ENCODE measurements at places on chromosomes 12 and 14.
A peak's percentile ranks its signal among the peaks of the same experiment; 100 is the strongest.

DNA sequence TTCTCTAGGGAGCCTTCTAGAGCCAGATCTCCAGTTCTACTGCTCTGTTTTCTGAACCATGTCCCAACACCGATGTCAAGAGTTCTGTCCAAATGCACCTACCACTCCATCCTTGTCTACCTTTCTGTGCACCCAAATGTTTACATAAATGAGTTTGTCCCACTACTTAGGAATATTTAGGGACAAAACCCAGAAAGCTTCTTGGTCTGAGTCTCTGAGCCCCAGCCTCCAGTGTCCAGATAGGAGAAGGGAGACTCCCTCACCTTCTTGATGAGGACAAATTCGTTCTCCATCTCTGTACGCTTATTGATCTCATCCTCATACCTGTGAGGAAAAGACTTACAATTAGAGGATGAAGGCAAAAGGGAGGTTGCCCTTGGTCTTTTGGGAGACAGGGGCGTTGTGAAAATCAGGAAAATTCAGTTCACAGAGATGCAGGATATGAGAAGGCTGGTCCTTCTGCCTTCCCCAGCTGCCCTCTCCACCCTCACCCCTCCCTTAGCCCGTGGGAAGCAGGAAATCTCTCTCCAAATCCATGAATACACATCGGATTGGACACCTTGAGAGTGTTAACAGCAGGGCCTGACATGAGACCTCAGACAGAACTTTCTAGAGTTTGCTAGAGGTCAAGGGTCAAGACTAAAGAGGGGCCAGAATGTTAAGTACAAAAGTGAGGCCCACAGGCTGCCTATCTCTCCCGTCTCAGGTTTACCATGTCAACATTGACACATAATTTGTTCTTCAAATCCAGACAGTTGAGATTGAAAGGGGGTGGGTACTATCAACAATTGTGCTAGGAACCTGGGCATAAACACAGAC is 3.8 kb downstream of the KRT8 start:
- no peak for DNase-seq

DNA sequence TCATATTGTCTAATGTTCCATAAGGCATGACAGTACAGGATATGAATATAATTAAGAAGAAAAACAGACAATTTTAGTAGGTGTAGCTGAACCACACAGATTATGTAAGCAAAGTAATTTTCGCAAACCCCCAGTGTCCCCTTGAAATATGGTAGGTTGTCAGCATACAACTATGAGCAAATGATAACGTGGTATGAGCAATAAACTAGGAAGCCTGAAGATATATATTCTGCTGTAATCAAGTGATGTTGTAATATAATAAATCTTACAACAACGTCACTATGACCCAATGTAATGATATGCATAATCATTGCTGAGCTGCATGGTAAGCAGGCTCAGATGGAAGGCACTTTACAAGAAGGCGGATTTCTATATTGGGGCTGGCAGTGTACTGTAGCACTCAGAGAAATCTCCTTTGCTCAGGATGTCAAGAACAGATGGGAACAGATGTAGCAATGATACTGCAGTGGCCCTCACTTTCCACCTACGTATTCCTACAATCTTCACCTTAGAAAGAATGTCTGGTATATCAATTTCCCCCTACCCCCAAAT is 47.8 kb upstream of the MYF6 start:
- DNase-seq: no peak

DNA sequence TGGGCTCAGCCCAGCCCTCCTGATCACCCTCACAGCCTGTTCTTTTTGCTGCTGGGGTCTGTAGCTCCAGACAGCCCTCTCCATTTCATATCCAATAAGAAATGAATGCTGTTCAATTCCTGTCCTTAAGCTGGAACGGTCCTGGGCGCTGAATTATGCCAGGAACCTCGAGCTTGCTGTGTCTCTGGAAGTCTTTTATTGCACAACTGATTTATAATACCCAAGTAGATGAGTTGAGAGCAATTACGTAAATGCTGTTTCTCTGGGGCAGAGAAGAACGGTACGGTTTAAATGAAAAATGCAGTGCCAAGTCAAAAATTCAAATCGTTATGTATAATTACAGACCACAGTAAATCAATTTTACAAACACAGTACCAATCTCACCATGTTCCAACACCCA is 161.0 kb downstream of the SAMD4A start:
- no peak for DNase-seq

- no peak for DNase-seq
Observed at GRCh38 chr14:33042591-33042990, 103.9 kb downstream of the NPAS3 start.

DNA sequence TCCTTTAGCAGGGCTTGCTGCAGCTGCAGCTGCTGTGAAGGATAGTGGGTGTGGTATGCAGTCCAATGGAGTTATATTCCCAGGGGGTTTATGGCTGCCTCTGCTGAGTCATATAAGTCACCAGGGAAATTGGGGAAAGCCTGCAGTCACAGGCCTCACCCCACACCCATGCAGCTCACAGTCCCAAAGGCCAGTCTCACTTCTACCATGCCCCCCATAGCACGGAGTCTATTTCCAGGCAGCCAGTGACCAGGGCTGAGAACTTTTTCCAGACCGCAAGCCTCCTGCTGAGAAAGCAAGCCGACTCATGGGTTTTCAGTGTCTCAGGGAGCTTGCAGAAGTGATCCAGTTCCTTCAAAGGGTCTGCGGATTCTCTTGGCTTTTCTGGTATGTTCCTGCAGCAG is 322.4 kb upstream of the CLEC14A start:
- no peak for DNase-seq

- DNase-seq: no peak
Observed at GRCh38 chr12:101001669-101002068, 207.1 kb downstream of the ANO4 start.

- DNase-seq: no peak
Observed at GRCh38 chr14:38108681-38109080, 99.0 kb upstream of the SSTR1 start.

DNA sequence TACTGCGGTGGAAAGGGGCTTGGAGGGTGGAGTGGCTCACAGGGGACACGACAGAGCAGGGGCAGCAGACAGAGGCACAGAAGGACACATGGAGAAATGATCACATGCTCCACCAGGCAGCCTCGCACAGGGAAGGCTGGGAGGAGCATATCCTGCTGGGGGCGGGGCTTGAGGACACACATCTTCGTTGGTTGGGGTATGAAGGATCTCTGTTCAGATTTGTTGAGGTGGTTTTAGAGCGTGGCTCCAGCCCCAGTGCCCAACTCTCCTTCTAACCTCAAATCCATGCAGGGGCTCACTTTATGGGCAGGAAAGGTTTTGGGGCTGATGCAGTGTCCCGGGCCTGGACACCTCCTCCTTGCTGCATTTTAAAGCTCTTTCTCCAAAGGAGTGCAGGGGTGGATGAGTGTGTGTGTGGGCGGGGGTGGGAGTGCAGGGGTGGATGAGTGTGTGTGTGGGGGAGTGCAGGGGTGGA is 733 bp upstream of the P3H3 start:
- DNase-seq: no peak

- no peak for DNase-seq
Observed at GRCh38 chr12:127271776-127272175, 995.2 kb upstream of the TMEM132C start.

- DNase-seq: no peak
Observed at GRCh38 chr12:112112409-112113133, 4.0 kb upstream of the NAA25 start.

- DNase-seq: no peak
Observed at GRCh38 chr12:80056232-80056631, 43.1 kb upstream of the OTOGL start.

DNA sequence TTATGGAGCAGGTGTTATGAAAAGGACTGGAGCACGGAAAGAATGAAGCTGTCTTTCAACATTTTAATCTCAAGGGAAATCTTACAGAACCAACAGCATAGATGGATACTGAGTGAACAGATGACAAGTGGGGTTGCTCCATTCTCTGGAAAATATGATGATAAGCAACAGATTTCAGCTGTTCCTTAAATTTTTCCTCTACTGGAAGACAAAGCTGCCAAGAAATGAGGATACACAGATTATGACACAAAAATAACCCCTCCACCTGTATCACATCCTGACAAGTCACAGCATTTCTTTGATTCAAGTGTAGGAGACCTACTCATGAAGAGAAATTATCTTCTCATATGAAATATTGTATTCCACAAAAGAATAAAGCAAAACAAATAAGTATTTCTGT is 13.0 kb upstream of the TMTC2 start:
- no peak for DNase-seq

DNA sequence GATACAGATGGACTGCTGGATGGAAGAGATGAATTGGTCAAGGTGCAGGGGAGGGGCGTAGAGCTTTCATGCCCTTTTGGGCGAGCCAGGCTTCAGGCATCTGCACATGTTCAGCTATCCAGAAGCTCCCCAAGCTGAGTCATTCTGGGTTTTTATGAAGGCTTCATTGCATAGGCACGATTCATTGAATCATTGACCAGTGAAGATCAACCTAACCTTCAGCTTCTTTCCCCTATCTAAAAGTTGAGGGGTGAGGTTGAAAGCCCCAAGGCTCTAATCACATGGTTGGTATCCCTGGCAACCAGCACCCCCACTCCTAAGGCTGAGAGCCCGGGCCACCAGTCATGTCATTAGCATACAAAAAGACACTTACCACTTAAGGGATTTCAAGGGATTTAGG is 36.3 kb downstream of the RPS29 start:
- DNase-seq: no peak

GRCh38 chr14:33908540-33909223 is 42.2 kb downstream of the EGLN3 start:
- DNase-seq: peak; percentile 23

GRCh38 chr14:71049435-71050133 is 142.3 kb downstream of the PCNX1 start:
- DNase-seq: no peak

DNA sequence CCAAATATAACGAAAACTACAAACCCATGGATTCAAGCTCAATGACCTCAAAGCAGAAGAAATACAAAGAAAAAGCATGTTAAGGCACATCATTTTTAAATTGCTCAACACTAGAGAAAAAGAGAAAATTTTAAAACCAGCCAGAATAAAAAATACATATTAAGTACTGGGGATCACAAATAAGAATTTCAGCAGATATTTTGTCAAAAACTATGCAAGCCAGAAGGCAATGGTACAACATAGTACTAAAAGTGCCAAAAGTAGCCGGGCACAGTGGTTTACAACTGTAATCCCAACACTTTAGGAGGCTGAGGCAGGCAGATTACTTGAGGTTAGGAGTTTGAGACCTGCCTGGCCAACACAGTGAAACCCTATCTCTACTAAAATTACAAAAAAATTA is 10.2 kb downstream of the SGPP1 start:
- DNase-seq: peak; percentile 63

DNA sequence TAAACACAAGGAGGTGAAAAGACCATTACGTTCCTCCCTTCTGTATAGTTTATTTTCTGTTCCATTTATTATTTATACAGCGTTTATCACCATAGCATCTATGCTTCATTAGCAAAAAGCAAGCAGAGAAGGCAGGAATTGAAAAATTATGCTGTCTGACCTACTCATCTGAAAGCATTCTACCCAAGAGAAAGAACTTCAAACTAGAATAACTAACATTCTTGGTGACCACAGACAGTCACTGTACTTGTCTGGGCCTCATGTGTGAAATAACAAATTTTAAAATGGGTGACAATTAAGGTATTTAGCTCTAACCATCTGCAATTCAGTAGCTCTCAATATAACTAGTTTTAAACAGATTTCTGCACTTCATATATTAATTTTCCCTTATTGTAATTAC is 29.3 kb upstream of the PDE3A start:
- DNase-seq: no peak

- DNase-seq: no peak
Observed at GRCh38 chr14:99281396-99281795, 9.4 kb upstream of the BCL11B start.

GRCh38 chr12:56046027-56046780 is 4.5 kb downstream of the RPS26 start:
- no peak for DNase-seq

- DNase-seq: no peak
Observed at GRCh38 chr12:76284816-76285750, 63.1 kb downstream of the BBS10 start.

DNA sequence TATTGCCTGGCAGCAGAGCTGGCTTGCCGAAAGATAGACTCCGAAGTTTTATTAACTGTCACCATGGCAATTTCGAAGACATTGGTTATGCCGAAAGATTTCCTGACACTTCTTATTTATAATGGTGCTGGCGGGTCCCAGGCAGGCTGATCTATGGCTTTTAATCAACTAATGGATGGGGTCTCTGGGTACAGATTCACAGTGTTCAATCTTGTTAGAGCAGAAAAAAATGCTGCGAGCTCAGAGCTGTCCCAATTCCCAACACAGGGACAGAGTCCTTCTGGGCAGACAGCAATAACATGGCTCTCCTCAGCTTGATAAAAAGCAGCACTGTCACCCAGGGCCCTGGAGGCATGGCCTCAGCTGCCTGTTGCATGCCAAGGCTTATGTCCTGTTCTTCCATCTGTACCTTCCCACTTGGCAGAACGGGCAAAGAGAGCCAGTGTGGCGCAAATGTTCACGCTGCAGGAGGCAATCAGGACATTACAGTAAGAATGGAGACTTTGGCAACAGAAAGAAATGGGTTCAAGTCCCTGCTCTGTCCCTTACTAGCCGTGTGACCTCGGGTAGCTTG is 228.2 kb upstream of the PWP1 start:
- no peak for DNase-seq

Data from erythroblast (primary cell).